ENCODE measurements at places on chromosomes 6 and 20.

- DNase-seq = no peak
These were observed 3.9 kb upstream of the PRDM13 start for GRCh38 chr6:99602520-99603420.

DNA sequence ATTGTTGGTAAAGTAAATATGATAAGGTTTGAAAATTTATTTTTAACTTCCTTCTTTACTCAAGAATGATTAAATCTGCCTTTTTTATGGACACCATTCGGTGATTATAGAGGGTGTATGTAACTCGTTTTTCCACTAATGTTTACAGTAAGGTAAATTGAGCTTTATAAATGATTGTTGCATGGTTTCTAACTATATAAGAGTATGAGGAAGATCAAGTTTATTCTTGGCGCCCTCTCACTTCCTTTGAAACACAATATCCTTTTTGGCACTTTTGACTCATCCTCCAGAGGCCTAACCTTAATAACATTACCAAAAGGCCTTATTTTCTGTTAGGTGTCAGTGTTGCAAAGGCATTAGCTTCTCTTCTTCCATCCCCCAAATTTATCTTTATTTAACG, 41.8 kb upstream of the MTRF1L start:
- no peak for DNase-seq

GRCh38 chr20:36607586-36608387, 2.2 kb downstream of the RAB5IF start:
- DNase-seq = no peak

DNA sequence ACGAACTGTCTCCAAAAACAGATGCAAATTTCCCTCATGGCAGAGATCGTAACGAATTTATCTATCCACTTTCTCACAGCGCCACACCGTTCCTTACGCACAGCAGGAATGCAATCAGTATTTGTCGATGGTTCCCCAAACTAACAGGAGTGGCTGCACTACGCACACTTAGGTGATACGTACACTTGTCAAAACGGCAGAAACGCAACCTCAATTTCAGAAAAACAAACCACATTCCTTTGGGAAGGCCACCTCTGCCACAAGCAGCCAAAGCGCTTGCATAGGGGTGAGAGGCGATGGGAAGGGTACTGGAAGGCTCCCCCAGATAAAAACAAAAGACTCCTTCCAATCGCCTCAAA, 638 bp downstream of the MDN1 start:
- DNase-seq = no peak

- no peak for DNase-seq
These were observed 201.0 kb downstream of the LRFN2 start for GRCh38 chr6:40386200-40386599.

DNA sequence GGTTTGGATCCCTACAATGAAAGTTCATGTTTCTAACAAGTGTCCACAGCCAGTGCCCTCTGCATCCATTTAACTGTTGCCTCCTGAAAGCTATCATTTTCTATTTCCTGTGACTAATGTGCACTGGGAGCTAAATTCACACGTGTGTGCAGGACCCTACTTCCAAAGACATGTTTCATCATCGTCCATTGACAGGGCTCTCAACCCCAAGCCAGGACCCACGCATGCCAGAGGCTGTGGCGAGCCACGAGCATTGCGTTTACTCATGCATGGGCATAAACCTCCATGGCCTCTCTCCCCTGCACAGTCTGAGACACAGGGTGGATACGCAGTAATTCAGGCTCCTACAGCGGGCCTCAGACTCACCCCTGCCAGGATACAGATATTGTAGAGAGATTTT, 153.2 kb downstream of the MAFB start:
- no peak for DNase-seq

GRCh38 chr6:110650755-110651154, 164.5 kb downstream of the CDK19 start:
- DNase-seq = no peak

- peak; percentile 16 for DNase-seq
These were observed 4.1 kb downstream of the CALHM6 start for GRCh38 chr6:116465246-116465645.

DNA sequence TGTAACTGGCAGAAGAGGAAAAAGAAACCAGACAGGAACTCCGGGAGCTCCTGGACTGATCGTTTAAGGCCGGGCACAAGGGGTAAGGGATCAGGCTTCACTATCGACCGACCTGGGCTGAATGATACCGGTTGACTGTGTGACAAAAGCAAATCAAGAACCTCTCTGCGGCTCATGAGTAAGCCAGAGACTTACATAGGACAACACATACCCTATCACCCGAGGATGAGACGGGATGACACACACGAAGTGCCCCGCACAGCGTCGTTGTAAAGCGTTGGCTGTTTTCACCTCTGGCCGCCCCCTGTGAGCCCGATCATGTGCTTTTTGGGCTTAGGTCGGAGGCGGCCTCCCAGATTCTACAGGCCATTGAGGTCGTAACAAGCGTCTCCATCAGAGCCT, 695 bp upstream of the TGIF2 start:
- DNase-seq = no peak

DNA sequence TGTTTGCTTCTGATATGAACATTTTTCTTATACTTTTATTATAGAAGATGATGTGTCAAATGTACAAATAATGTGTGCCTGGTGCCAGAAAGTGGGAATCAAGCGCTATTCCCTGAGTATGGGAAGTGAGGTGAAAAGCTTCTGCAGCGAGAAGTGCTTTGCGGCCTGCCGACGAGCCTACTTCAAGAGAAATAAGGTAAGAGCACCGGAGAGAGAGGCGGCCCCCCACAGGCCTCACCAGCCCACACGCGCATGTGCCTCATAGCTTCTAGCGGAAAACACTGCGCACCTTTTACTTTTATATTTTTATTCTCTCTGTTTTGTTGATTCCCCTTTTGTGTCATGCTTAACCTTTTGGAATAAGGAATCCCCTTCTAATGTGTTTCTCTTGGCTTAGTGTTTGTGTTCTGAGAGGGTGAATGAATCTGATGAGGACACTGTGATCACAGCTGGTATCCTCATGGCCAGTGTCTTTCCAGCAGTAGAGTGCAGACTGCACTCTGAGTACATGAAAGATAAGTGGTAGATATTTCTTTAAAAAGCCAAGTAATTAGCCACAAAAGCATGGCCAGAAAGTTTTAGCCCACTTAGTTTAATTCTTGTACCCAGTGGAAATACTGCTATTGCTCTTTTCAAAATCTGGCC, 43.6 kb downstream of the SOBP start:
- DNase-seq = no peak

- no peak for DNase-seq
These were observed 238.1 kb downstream of the LAMA2 start for GRCh38 chr6:129120856-129121638.

GRCh38 chr6:132446141-132446854, 45.0 kb upstream of the MOXD1 start:
- no peak for DNase-seq

DNA sequence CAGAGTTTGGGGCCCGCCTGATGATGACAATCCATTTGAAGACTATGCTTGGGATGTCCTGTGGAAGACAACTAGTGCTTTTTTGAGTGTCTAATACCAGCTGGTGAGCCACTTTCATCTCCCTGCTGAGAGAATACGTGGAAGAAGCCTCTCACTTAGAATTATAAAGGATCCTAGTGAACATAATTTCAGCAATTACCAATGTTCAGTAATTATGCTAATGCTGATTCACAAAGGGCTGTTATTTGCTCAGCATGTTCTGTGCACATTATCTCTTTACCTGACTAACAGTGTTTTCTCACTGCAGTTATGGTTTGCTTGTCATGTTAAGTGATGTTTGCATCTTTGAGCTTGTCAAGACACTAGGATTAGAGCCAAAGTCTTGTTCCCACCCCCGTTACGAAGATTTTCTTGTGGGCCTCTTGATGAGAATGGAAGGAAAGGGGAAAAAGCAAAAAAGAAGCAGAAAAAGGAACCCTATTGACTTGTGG, 282.1 kb upstream of the CHD6 start:
- DNase-seq = no peak

- DNase-seq = no peak
These were observed 4.2 kb downstream of the RAMACL start for GRCh38 chr6:166582258-166582657.

DNA sequence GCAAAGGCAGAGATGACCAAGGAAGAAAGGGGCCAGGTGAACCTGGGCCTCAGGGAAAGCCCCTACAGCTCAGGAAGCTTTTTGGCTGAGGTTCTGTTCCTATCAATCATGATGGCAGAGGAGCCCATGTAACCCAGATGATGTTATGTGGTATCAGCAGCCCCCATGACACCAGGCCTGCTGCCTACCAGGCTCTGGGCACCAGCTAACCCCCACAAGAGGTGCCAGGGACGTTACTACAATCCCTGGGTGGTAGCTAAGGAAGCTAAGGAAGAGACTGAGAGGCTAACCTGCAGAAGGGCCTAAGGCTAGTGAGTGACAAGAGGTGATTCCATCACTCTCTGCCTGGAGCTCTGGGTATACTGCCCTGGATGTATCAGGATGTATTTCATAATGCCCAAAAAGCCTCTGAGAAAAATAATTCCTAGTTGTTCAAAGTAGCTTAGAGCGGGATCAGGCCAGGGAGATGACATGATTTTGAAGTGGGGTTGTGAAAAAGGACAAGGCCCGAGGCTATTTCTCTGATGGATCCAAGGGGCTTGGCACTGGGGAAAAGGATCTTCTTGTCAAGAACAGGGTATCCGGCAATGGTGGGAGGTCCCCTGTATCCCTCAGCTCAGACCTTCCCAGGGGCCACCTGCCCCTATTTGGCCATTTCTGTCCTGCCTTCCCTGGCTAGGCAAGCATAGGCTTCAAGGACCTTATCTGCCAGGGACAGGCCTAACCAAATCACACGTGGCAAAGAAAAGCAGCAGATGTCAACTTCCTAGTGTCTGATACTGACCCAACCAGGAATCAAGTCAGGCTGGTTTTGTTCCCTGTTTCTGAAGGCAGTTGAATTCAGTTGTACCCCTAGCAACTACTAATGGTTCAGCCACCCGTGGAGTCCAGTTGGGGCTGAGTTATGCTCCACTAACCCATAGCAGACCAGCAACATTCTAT, 41.3 kb downstream of the PANK2 start:
- DNase-seq = no peak

DNA sequence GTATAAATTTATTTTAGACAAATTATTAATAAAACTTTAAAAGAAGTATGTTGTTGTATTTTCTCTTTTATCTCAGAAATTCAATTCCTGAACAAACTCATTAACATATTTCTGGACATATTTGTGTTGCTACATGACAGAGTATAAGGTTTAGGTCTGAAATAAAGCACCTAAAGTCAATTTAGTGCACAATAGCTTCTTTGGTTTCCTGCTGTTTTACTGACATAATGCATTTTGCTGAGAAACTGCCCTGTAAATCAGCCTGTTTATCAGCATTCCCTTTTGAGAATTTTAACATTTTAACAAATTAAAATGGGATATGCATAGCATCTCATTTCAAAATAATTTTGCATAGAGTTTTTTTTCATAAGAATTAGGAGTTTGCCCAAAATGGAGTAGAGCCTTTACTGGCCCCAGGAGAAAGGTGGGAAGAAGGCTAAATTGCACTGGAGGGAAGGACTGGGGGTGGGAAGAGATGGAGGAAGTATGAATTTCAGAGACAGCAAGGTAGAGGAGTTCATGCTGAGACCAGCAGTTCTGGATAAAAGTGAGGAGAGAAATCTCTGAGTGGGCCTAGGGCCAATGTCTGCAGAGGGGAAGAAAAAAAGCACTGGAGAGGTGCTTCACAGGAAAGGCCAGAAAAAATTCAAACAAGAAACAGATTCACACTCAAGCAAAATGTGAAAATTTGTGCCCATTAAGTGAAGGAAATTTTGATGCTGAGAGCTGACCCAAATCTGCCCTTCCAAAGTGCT, 324.2 kb upstream of the HSF2 start:
- no peak for DNase-seq

GRCh38 chr20:20568604-20569205, 143.7 kb downstream of the RALGAPA2 start:
- DNase-seq = no peak

GRCh38 chr6:43394982-43395381, 25.5 kb upstream of the ZNF318 start:
- no peak for DNase-seq

DNA sequence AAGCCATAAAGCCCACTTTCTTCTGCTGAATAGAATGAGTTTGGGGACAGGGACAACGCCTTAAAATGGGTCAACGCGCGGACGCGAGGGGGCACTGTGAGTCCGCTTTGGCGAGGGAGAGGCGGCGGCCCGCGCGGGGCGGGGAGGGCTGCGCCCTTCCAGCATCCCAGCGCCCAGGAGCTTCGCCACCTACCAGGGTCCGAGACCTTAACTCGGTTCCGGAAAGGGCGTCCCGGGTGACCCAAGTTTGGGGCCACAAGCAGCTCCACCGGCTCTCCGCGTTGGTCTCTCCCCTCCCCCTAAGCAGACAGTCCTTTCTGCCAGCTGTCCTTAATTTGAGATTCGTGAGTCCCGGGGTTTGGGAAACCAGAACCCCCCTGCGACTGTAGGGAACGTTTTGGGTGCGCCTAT, 1.8 kb upstream of the SAMD5 start:
- DNase-seq = no peak

DNA sequence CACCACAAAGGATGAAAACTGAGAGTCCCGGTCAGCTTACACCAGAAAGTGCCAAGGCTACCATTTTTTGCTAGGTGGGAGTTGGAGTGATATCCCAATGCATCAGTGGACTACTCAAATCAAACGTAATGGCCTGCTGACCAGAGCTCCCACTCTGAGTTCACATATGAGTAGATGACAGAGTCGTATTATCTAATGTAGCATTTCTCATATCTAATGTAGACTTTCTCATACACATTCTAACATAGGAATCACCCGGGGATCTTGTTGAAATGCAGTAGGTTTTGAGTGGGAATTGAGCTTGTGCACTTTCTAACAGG, 38.4 kb upstream of the FUCA2 start:
- DNase-seq = no peak

- DNase-seq = no peak
These were observed 211.3 kb upstream of the RUNX2 start for GRCh38 chr6:45116714-45117410.

DNA sequence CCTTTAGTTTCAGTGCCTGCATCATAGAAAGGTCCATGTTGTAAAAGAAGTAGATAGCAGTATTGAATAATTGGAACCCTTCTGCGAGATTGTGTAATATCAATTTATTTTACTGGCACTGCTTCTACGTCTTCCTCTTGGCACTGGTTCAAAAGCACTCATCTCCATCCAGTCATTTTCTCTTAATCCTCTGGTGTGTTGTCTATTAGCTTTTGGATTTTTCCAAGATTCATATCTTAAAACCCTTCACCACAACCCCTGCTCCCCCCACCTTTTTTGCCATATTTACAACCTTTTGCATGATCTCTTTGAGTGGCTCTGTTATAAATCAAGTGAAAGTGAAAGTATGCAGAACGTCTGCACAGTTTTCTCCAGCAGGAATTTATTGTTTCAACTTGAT, 76.6 kb upstream of the HSF2 start:
- no peak for DNase-seq

DNA sequence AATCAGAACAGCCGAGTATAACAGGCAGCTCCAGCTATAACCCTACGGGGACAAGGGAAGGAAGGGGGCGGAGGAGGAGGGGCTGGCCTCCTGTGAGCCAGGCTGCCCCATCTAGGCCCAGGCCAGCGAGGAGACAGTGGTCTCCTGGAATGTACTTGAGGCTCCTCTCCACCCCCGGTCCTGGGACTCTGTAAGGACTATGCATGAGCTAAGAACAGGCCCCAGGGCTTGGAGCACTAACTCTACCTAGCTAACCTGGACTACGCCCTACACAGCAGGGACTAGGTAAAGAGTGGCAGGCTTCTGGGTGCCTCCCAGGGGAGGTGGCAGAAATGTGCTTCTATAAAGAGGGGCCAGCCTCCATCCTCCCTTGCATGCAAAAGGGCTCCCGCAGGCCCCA, 8.9 kb downstream of the KCNK15 start:
- DNase-seq = no peak

Measured in bone marrow (tissue), 2 donors.